Neural crest cell (in vitro differentiated cells): ENCODE measurements at places on chromosomes 12 and 14.

DNA sequence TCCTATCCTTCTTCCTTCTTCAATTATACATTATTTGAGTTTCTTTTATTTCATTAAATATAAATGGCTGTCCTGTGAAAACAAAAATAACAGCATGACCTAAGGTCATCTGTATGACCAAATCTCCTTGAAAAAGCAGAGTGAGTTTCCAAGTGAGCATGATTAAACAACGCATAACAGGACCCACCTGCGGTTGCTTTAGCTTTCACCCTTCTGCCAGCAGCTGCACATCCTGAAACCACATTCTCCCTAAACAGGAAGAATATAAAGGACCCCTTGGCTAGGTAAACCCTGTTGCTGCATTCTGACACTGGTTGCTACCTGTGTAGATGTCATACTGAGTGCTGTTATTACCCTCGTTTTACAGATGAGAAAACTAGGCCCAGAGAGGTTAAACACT, 42.8 kb upstream of the CPM start:
- DNase-seq = no peak

DNA sequence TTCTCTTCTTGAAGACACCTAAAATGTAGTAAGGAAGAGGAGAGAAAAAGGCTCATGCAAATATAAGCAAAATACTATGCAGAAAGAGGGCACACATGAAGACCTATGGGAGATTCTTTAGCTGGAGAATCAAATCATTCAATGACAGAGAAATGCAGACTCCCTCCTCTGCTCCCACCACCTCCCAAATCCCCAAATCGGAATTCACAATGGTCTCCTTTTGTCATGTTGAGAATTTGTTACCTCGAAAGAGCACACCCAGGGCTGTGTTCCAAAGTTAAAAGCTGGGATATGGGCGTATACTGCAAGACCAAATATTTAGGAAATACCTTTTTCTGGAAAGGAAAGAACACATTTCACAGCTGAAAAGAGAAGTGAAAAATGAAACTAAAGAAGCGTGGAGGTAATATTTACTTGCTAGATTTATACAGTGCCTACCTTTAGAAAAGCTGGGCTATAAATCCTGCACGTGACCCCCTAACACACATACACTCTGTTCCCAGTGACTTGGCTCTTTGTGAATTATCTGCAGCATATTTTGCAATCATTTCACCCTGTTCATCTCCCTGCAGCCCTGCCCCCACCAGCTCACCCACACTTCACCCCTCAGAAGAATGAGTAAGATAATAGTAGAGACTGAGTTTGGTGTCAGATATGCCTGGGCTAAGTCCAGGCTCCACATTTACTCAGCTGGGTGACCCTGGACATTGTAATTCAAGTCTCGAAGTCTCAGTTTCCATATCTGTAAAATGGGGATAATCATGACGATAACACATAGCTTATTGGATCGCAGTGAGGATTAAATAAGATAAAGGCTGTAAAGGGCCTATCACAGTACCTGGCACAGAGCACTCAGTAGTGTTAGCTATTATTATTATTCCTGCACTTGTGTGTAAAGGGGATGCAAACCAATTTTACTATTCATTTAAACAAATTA, 2.9 kb upstream of the CACNA1C start:
- DNase-seq = no peak

GRCh38 chr12:1630133-1630826, 1.2 kb downstream of the WNT5B start:
- DNase-seq = peak; percentile 15

- DNase-seq = no peak
Measured at GRCh38 chr12:114547636-114548035, 136.3 kb downstream of the TBX3 start.

- DNase-seq = no peak
Measured at GRCh38 chr12:93335603-93336162, 42.0 kb upstream of the NUDT4 start.

- DNase-seq = no peak
Measured at GRCh38 chr12:34390171-34390841, 368.0 kb downstream of the ALG10 start.

GRCh38 chr14:83433618-83434017, 1900.0 kb upstream of the SEL1L start:
- DNase-seq = no peak

GRCh38 chr12:73221836-73222235, 949.7 kb downstream of the TRHDE start:
- no peak for DNase-seq

GRCh38 chr14:68245146-68246073, 425.8 kb downstream of the RAD51B start:
- DNase-seq = no peak

DNA sequence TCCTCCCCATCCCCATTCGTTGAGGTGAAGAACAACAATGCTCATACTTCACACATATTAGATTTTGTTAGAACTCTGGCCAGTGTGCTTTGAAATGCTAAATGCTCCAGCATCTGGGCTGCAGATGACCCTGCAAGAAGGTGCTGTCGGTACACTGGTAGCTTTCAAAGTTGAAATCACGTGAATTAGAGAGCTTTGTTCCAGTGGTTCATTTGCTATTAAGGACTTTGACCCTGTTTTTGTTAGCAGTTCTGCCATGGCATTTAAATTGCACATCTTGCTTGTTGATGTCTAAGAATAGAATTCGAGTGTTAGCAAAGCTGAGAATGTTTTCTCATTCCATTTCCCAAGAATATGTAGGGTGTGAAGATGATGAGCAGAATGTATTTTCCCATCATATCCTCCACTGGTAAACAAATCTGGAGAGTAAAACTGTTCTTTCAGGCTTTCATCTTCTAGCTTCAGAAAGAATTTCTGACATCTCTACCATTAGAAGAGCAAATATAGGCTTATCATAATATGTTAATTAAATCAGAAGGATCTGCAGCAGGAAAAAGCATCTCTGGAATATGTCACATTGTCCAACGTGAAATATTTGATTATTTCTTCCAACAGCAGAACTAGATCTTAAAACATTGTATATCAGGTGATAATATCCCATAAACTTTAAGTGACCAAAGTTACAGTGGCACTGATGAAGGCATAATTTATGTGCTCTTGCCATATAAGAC, 98.8 kb upstream of the PDE3A start:
- DNase-seq = no peak

GRCh38 chr12:125167658-125168057, 102.4 kb downstream of the AACS start:
- no peak for DNase-seq

- no peak for DNase-seq
Measured at GRCh38 chr12:27343255-27344000, 10.8 kb downstream of the BMAL2 start.

DNA sequence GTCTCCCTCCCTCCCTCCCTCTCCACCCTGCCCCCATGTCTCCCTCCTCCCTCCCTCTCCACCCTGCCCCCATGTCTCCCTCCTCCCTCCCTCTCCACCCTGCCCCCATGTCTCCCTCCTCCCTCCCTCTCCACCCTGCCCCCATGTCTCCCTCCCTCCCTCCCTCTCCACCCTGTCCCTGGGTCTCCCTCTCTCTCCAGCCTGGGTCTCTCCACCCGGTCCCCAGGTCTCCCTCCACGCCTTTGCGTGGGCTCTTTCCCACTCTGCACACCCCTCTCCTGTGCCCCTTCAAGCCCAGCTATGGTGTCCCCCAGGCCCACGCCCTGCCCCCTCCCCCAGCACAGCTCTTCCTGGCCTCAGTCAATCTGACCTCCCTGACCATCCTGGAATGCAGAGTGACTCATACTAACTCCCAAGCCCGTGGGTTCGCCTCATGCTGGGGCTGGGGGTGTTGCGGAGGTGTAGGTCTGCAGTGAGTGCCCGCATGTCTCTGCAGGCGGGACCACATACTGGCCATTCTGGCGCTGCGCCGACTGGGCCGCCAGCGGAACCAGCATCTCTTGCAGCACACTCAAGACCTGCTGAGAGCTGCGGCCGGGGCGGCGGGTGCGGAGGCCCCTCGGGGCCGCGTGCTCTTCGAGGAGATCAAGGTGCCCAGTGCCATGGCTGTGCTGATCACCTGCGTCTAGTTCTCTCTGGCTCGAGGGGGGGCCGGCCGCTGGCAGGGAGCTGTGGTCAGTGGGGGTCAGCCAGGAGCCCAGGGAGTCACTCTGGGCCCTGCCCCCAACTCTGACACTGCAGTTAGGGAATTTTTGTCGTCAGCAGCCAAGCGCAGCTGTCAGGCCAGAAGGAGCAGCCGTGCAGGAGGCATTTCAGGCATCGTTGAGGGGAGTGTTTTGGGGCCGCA, 13.5 kb upstream of the TNFAIP2 start:
- no peak for DNase-seq

GRCh38 chr14:84029246-84029645, 1500.7 kb upstream of the FLRT2 start:
- DNase-seq = no peak

DNA sequence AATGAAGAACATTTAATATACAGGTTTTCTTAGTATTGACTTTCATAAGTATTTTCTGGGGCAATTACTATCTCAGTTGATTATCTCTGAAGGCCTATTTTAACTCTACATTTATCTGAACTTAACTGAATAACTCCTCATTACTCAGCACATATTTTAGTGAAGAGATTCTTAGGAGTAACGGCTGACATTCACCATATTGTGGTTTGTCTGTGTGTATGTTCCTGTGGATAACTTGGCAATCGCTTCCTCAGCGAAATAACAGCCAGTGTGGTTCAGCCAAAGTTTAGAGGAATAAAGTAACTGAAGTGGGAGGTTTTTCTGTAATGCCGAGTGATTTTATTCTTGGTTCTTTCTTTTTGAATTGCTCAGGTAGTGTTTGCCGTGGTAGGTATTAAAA, 168.0 kb downstream of the RAD51B start:
- DNase-seq = no peak

GRCh38 chr12:130668286-130669204, 47.6 kb downstream of the RIMBP2 start:
- no peak for DNase-seq

DNA sequence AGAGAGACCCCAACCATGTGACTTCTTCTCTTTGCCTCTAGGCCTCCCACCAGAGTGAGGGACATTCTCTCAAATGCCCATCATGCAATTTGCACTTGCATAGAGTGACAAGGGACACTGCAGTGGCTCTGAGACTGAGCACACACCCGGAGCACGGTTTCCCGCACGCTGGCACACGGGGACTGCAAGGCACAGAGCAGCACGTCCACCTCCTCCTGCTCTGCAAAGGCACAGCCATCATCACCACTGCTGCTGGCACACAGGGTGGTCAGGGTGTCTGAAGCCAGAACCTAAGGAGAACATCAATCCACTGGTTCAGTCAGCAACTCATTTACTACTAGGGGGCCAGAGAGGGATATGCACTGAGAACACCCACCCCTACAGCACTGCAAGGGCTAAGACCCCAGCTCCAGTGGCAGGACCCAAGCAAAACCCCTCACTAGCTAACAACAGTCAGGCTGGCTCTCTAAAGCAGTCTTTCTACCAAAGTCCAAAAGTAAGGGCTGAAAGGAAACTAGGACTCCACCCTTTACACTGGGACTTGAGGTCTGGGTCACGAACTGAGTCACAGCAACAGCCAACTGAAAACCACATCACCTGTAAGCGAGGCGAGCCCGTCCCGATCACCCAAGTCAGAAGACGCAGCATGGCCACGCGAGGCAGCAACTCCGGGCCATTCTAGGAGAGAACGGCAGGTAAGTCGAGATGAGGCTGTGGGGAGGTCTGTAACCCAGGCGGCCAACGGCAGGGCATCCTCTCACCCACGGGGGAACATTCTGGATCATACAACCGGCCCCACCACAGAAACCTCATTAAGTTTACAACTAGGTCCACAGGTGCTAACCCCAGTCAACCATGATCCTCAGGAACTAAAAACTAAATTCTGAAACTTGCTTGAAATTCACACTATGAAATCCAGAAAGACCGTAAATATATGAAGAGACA, 37.9 kb downstream of the GCN1 start:
- no peak for DNase-seq

GRCh38 chr12:22415342-22416309, 81.1 kb upstream of the ST8SIA1 start:
- DNase-seq = no peak

DNA sequence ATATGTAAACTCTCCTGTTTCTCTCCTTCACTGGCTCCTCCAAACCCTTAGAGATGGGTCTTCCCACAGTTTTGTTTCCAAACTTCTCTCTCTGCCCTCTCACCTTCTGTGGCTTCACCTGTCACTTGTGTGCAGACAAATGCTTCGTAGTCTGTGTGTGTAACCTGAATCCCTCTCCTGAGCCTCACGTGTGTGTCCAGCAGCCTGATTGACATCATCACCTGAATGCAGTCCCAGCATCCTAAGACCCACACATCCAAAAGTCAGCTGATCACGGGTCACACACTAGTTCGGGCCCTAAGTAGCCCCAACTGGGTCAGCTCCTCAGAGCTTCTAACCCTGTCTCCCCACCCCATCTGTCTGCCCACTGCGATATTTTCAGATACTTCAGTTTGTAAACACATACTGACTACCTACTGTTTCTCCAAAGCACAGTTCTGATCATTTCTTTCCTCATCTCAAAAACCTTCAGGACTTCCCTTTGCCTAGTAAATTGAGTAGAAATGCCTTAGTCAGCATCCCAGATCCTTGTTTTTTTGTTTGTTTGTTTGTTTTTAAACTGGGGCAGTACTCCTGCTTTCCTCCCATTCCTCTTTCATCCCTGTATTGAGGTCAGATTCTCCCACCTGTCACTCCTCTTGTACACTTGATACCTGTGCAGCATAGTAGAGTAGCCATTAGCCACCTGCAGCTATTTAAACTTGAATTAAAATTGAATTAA, 23.7 kb downstream of the FNTB start:
- no peak for DNase-seq

GRCh38 chr14:97544571-97544970, 747.4 kb downstream of the VRK1 start:
- DNase-seq = no peak

- no peak for DNase-seq
Measured at GRCh38 chr14:69776875-69777453, 10.0 kb downstream of the SRSF5 start.

DNA sequence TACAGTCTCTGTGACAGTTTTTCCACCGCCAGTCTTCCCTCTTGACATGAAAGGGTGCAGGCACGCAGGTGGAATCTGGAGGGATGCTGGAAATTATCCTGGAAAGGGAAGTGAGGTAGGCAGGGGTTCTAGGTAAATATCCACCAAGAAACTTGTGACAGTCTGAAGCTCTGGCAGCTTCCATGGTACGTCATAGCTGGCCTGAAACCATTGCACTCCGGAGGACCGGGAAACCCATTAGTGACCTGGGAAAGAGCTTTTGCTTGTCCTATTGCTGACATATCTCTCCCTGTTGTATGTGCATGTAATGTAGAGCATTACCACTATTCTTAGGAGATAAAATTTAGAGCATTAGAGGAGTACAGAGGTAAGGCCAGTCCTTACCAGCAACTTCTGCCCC, 275.9 kb downstream of the EGLN3 start:
- DNase-seq = no peak

GRCh38 chr14:63478010-63478409, 65.2 kb downstream of the PPP2R5E start:
- no peak for DNase-seq

DNA sequence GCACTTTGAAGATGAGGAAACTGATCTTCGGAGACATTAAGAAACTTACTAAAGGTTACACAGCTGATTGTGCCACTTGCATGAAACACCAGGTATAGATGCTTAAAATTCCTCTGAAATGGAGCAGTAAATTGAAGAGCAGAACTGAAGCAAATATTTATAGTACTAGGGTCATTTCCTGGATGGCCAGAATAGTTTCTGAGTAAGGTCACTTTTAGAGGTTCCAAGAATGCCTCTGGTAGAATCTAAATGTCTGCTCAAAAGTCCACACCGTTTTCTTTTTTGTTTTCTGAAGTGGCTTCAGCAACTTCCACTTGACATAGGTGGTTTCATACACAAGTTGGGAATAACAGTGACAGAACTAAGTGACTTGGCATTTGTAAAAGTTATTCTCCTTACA, 19.4 kb downstream of the TPH2 start:
- DNase-seq = no peak

GRCh38 chr12:124240493-124240892, 54.4 kb upstream of the RFLNA start:
- DNase-seq = no peak
